ENCODE measurements at places on chromosomes 5 and 9. TPM values are rescaled to one million over a fixed set of nuclear protein-coding genes. Genes with fewer than 3 reads are reported as not detected.

GRCh38 chr5:91307048-91307447, 76.1 kb downstream of the ARRDC3 start:
- no peaks in the 10 kb centered on the region for H3K4me1 ChIP-seq
- no peaks in the 10 kb centered on the region for H3K36me3 ChIP-seq
- DNase-seq, result no peak
- no peak overlapping the region for H3K27ac ChIP-seq

DNA sequence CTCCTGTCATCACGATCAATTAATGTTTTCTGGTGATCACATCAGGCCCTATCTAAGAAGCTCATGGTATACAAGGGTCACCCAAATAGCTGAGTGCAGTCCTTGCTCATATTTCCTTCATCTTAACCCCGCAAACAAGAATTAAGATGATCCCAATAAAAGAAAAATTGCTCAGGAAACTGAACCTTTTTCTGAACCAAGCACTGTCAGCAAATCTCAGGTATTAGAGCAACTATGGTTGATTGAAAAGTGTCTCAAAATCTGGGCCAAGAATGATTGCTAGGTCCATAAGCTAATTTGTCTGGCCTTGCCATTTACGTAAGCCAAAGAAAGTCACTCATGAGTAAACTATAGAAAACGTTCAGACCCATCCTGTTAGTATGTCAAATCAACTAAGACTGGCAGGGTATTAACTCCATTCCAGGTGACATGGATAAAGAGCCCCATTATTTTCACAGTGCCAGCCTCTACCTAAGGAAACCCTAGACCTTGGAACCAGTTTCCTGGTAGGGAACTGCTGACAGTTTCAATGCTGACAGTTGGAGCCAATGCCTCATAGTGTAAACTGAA, 209.3 kb downstream of the DEPDC1B start:
- no peak for DNase-seq
- no peaks in the 10 kb centered on the region for H3K36me3 ChIP-seq
- no peak overlapping the region for H3K4me3 ChIP-seq
- peak overlapping the region; percentile 92 for H3K27ac ChIP-seq
- peaks cover 19% of the 10 kb centered on the region for H3K4me1 ChIP-seq
- no peaks in the 10 kb centered on the region for H3K27me3 ChIP-seq

GRCh38 chr5:8727396-8727795, 818.5 kb downstream of the SEMA5A start:
- no peaks in the 10 kb centered on the region for H3K27me3 ChIP-seq
- H3K36me3 ChIP-seq, result no peaks in the 10 kb centered on the region
- no peak overlapping the region for H3K27ac ChIP-seq
- DNase-seq, result no peak

DNA sequence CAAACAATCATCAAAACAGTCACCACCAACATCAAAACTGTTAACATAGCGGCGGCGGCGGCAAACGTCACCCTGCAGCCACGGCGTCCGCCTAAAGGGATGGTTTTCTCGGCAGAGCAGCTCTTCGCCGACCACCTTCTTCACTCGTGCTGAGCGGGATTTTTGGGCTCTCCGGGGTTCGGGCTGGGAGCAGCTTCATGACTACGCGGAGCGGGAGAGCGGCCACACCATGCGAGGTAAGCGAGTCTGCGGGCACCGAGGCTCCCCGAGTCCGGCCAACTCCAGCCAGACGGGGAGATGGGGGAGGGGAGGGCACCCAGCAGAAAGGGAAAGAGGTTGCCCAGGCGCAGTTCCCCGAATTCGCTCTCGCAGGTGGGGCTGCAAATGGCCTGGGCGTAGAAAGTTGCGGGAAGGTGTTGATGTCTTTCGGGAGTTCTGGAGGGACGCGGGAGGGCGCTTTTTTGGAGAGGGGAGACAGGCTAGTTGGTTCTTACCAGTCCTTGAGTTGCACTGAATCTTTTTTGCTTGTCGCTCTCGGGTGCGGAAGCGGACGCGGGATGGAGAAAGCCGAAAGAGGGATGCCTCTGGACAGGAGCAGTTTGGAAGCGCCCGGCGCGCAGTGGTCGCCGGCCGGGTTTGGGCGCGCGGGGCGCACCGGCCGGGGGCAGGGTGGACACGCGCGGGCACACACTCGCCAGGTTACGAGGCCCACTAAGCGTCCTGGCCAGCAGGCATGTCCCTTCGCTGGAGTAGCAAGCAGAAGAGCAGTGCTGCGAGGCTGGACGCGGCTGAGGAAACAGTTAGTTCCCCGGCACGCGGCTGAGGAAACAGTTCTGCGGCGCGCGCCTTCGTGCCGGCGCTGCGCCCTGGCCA, 849 bp downstream of the RORB start:
- DNase-seq, result peak; percentile 49
- H3K27me3 ChIP-seq, result no peaks in the 10 kb centered on the region
- peak overlapping the region; percentile 37 for H3K4me3 ChIP-seq
- no peaks in the 10 kb centered on the region for H3K4me1 ChIP-seq
- H3K27ac ChIP-seq, result no peak overlapping the region
- H3K36me3 ChIP-seq, result no peaks in the 10 kb centered on the region

F12 gene
- total RNA-seq, result 0.33 TPM
